ENCODE measurements at places on chromosomes 7 and 10.

- no peak for DNase-seq
Observed at GRCh38 chr7:141221007-141221612, 147.2 kb downstream of the TMEM178B start.

DNA sequence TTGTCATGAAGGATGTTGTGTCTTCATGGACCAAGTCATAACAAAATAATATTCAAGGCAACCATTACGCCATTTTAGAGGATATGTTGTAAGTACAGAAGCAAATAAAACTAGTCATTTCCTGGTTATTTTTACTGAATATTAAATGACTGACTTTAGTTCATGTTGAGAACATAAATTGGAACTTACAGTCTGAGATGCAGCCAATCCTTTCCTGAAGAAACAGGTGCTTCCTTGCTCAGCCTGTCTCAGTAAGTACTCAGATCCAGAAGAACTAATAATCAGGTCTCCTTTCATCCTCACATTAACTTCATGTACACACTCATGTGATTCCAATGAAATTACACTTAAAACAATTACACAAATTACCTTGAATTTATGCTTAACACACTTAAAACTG, 12.3 kb downstream of the SEMA3A start:
- no peak for DNase-seq

DNA sequence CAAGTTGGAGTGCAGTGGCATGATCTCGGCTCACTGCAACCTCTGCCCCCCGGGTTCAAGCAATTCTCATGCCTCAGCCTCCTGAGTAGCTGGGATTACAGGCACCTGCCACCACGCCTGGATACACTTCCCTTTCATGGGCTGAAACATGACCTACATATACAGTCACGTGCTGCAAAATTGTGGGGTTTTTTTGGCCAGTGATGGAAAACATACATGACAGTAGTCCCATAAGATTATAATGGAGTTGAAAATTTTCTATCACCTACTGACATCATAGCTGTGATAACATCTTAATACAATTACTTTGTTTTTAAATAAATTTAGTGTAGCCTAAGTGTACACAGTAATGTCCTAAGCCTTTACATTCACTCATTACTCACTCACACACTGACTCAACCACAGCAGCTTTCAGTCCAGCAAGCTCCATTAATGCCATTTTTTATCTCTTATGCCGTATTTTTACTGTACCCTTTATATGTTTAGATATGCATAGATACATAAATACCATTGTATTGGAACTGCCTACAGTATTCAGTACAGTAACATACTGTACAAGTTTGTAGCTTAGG, 79.9 kb upstream of the TMEM196 start:
- DNase-seq = no peak

DNA sequence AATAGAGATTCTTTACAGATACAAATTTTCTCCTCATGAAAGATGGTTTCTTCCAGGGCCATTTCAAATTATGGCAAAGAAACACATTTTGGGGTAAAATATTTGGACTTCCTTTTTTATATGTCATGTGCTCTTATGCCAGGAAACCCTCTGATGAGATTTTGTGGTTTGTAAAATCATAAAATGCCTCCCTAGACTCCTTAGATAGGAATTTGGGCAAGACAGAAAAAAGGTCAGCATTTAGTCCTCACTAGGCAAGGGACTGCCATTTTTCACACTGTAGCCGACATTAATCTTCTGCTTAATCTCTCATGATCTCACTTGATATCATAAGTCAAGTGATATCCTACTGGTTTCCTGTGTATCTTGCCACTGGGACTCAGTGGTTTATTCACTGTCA, 286.4 kb downstream of the ARHGAP12 start:
- no peak for DNase-seq

GRCh38 chr7:151272877-151273276, 24.4 kb upstream of the SMARCD3 start:
- DNase-seq = no peak

DNA sequence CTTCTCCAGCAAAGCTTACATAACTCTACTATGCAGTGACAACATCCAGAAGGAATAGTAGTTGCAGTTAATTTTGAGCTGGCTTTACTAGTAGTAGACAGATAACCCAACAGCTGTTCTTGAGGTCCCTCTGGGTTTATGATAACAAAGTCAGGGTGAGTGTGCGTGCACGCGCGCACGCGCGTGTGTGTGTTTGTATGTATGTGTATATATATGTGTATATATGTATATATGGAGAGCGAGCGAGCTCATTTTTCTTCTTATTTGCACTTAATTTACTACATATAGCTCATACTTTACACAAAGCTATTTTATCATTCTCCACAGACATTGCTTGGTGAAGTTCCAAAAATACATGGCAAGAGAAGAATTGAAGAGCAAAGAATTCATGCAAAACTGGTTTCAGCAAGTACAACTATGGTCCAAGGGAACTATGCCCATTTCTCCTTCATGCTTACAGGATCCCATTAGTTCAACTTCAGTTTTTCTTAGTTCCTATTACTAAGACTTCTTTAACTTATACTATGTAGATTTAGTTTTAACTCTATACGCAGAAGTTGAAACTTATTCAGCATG, 105.9 kb upstream of the TMEM168 start:
- DNase-seq = no peak

Measured in stimulated activated CD4-positive, alpha-beta T cell treated with anti-CD3 and anti-CD28 coated beads, Interleukin-4, amount 100 ng/mL, for 48 hours (primary cell).